ENCODE measurements at places on chromosomes 3 and 15.
A peak's percentile ranks its signal among the peaks of the same experiment; 100 is the strongest.

DNA sequence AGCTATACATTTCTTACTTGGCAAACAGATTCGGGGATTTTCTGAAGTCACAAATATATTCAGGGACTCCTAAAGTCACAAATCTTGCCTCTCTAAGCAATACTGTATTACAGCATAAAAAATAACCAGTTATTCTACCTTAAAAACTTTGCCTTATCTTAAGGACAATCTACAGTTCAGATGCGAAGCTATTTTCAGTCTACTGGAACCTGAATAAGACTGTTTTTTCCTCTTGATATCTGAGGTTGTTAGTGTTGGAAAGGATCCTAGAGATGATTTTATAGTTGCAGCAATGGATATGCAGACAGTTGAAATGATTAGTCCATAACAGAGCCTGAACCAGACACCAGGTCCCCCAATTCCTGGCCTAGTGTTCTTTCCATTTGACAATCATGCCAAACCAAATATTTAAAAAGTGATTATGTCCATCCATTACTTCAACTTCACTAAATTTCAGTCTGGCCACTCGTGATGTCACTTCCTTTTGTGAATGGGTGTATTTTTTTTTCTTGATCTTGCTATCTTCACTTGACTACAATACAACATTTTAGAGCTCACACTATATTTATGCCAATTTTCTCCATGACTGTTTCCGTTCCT lies 1.8 kb downstream of the HDGFL3 start:
- no peak for DNase-seq

GRCh38 chr3:129576514-129577352 lies 29.7 kb downstream of the PLXND1 start:
- peak; percentile 35 for DNase-seq

- DNase-seq: no peak
Measured at GRCh38 chr3:112389961-112390360, 57.0 kb downstream of the CD200 start.

DNA sequence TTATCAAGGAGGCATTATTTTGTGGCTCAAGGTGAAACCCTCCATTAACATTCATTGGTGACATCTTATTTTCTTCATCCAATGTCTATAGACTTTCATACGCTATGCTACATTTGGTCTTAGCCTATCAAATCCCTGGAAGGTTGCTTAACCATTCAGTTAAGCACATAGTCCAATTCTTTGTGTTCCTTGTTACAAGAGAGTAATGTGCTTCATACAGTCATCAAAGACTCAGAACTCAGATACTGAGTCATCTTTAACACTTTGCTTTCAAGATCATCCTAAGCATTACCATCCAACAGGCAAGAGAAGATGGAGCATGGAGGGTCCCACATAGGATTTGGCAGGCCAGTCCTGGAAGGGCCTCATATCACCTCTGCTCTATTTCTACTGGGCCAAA lies 1202.1 kb downstream of the ROBO1 start:
- no peak for DNase-seq

- peak; percentile 86 for DNase-seq
Measured at GRCh38 chr3:152193673-152194267, 75.0 kb upstream of the MBNL1 start.
